Bronchial smooth muscle cell (primary cell): ENCODE measurements at places on chromosomes 7 and 10. TPM values are rescaled to one million over a fixed set of nuclear protein-coding genes. Genes with fewer than 3 reads are reported as not detected.

Gene CTAGE4
- 0.09 and 0.32 TPM in 2 replicates for total RNA-seq

Gene IQCE
- 9.0 and 10.4 TPM in 2 replicates for total RNA-seq

Gene CACNB2
- total RNA-seq = 1.2 and 1.3 TPM in 2 replicates

Gene TCAF2
- total RNA-seq = 0.63 and 0.94 TPM in 2 replicates

Gene SLC18A3
- total RNA-seq = not detected in 2 replicates

Gene ZCCHC24
- 29.6 and 35.1 TPM in 2 replicates for total RNA-seq

Gene GAD2
- not detected in 2 replicates for total RNA-seq

Gene ARPC1A
- 265 and 297 TPM in 2 replicates for total RNA-seq

Gene CNOT4
- total RNA-seq = 7.2 and 8.0 TPM in 2 replicates

Gene CXCL12
- total RNA-seq = 54.7 and 125 TPM in 2 replicates

Gene CPN1
- not detected in 2 replicates for total RNA-seq

Gene PTF1A
- not detected in 2 replicates for total RNA-seq

Gene TMEM139
- total RNA-seq = 0.09 TPM in 1 of 2 replicates, not detected in the other

Gene ELMO1
- total RNA-seq = 0.16 and 0.26 TPM in 2 replicates

Gene ENKUR
- 0.09 and 0.16 TPM in 2 replicates for total RNA-seq

Gene IKZF1
- 0.16 TPM in 1 of 2 replicates, not detected in the other for total RNA-seq

Gene MAGI2
- 8.8 and 12.8 TPM in 2 replicates for total RNA-seq

Gene AQP1
- 1.4 and 1.7 TPM in 2 replicates for total RNA-seq

Gene AVPI1
- total RNA-seq = 21.0 and 34.7 TPM in 2 replicates

Gene TMEM26
- 1.3 and 2.5 TPM in 2 replicates for total RNA-seq

Gene ASCC1
- total RNA-seq = 29.0 and 37.5 TPM in 2 replicates

Gene ARHGEF35
- total RNA-seq = 2.5 and 2.7 TPM in 2 replicates

Gene MKI67
- total RNA-seq = 0.60 and 1.7 TPM in 2 replicates

Gene CCDC186
- 11.7 and 23.5 TPM in 2 replicates for total RNA-seq

Gene MSS51
- total RNA-seq = 1.1 and 1.4 TPM in 2 replicates

Gene MLXIPL
- 0.09 and 0.16 TPM in 2 replicates for total RNA-seq

Gene BTBD16
- total RNA-seq = 0.16 TPM in 1 of 2 replicates, not detected in the other

Gene OR6V1
- not detected in 2 replicates for total RNA-seq

Gene ATOH7
- not detected in 2 replicates for total RNA-seq

Gene ITIH2
- total RNA-seq = not detected in 2 replicates
